Upper lobe of left lung (tissue), 6 donors: ENCODE measurements at places on chromosomes 13 and 19. TPM values are rescaled to one million over a fixed set of nuclear protein-coding genes. Genes with fewer than 3 reads are reported as not detected.

Gene SLC15A1
- total RNA-seq = 0.23 TPM

GRCh38 chr13:47334173-47334572, 437.3 kb upstream of the HTR2A start:
- no peak for DNase-seq

DNA sequence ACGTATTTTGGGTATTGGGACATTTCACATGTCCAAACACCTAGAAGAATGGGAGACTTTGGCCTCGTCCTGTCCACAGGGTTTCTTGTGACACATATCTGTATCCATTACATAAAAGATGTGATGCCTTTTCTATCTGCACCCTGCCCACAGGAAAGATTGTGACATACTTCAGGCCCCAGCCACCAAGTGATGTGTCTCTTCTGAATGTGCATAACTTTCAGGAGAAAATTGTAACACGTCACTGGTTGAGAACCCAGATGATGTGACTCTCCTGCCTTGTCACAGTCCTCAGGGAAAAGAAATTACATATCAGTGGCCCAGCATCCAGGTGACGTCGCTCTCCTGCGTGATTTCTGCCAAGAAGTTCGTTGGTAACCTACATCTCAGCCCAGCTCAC, 21.0 kb upstream of the ZNF681 start:
- no peak for DNase-seq

DNA sequence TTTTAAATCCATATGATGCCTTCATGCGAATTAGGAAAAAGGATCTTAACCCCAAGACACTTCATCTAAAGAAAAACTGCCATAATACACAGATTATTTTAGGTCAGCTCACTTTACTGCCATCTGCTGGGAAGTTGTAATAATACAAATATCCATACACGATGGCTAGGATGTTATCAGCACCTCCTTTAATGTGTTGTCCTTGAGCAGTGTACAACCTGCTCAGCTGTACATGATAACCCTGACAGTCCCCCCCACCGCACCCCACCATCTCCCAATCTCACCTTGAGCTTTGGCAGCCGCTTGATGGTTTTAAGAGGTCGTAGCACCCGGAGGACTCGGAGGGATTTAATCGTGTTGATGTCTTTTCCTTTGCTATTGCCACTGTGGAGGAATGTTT, 112.2 kb downstream of the IER2 start:
- DNase-seq = no peak

DNA sequence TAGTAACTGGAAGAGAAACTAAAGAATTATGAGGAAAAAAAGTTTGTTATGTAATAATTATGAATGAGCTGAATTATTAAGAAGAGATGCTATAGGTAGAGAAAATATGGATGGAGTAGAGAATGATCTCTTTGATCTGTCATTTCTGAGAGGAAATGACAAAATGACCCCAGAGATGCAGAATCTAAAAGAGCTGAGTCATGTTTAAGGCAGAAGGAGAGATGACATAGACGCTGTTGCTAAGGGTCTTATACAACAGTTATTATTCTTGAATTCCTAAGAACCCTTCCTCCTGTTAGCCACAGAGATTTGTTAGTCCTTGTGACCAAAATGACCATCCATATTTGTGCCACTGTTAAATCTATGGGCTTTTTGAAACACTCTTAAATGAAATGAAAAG, 58.3 kb upstream of the FREM2 start:
- no peak for DNase-seq

DNA sequence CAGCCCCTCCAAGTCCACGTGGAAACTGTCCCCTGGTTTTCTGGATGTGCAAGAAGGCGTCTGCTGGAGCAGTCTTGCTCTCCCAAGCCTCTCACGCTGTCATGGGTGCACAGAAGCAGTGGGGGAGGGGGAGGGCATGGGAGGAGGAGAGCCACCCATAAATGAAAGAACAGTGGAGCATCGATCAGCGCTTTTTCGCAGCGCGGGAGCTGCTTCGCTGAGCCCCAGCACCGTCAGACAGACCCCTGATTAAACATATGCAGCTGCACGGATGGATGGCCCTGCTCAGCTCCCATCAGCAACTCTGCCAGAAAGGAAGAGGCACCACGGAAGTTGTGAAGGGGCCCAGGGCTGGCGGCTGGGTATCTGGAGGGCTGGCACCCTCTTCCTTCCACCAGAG, 264.9 kb downstream of the UQCRFS1 start:
- peak; percentile 18 for DNase-seq

GRCh38 chr13:110331362-110331761, 24.3 kb downstream of the COL4A2 start:
- DNase-seq = no peak

GRCh38 chr19:46383171-46383815, 30.1 kb downstream of the CCDC8 start:
- DNase-seq = no peak
